Germinal center (tissue), 1 donor: ENCODE measurements at places on chromosomes 11 and 22.

DNA sequence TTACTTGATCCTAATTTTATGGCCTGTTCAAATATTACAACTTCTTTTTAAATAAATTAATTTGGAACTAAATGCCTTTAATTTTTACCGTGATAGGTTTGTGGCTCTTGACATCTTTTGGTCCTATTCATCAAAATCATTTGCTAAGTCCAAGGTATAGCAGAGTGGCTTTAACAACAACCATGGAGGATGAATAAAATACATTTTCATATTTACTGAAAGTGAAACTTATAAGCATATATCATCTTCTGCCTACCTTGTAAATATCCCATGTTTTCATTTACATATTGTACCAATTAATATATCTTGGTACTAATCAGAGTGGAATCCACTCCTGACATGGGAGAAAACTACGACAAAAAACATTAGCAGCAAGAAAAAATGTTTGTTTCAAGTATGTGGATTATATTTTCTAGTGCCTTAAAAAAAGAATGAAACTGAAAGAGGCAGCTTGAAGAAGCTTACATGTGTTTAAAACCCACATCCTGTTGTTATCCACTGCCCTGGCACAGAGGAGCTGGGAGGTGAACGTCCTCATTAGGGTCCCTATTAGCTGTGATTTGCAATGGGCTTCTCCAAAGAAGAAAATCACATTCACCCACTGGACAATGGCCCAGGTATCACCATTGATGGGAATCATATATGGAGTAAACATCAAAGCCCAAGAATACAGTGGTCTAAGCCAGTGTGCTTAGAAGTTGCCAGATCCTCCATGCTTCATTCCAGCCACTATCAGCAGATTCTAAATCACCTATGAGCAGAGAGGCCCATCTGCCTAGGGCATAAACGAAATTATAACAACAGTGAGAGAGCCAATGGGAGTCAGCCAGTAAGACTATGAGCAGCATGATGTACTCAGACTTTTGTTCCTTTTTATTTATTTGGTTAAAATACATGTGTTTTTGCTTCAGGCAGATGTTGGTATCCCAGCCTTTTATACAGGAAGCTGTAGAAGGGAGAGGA is 84.7 kb downstream of the MAML2 start:
- peak; percentile 55 for DNase-seq

- no peak for DNase-seq
Measured at GRCh38 chr11:113339929-113340589, 25.7 kb downstream of the TTC12 start.

DNA sequence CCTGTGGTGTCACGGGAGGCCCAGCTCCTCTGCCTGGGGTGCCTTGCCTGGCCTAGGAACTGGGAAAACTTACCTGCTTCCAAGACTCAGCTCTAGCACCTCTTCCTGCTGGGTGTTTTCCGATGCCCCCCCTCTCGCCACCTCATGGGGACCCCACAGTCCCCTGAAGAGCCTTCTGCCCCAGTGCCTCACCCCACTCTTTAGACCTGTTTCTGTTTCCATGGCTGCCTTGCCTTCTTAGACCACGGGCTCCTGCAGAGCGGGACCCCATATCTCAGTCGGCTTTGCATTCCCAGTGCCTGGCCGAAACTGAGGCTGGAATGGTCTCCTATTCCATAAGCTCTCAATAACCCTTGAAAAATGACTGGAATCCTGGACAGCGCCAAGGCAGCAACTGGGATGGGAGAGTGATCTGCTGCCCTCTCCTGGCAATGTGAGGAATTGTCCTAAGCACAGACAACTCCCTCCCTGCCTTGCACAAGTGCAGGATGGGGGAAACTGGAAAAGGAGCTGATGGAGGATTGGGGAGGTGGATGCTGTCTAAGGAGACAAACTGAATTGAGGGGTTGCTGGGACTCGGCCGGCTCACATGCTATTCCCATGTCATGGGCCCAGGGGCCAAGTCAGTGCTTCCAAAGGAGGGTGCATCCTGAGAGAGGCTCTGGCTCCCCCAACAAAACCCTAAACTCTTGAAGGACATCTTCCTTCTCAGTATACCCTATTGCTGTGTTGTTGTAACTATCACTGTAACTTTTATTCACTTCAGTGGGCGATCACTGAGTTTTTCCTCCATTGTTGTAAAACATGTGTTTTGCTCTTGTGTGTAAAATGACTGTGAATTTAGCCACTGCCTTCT is 26.6 kb upstream of the IL17RA start:
- DNase-seq = peak; percentile 66

- no peak for DNase-seq
Measured at GRCh38 chr11:60878245-60879101, 11.1 kb downstream of the ZP1 start.

DNA sequence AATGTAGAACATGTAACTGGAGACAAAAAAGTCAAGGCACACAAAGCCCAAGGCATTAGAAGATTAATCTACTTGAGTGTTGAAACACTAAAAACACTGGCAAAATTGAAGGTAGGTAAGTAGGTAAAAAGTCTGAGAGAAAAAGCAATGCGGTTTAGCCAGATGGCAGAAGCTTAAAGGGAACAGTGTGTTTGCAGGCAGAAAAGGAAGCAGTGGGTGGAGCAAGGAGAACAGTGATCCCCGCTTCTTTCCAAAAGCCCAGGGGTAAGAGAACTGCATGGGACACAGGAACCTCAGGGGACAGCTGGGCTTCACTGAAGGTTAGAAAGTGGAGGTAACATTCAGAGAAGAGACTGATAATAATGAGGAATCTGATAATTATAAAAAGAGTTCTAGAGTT is 16.0 kb downstream of the MRE11 start:
- no peak for DNase-seq
